ENCODE measurements at places on chromosomes 5 and 9. TPM values are rescaled to one million over a fixed set of nuclear protein-coding genes. Genes with fewer than 3 reads are reported as not detected.

Gene GRHPR
- 129 TPM for total RNA-seq

GRCh38 chr5:39523821-39524220, 99.0 kb upstream of the DAB2 start:
- no peak for DNase-seq

- DNase-seq = no peak
Measured at GRCh38 chr5:1255081-1255561, 29.9 kb downstream of the SLC6A18 start.

Gene C9orf153
- 0.48 TPM for total RNA-seq

- DNase-seq = no peak
Measured at GRCh38 chr5:123819833-123820232, 307.9 kb downstream of the CSNK1G3 start.

Gene C1QTNF2
- 4.8 TPM for total RNA-seq

Gene ANXA2R
- 3.2 TPM for total RNA-seq

Gene SMIM33
- not detected for total RNA-seq

Gene SPRY4
- 23.7 TPM for total RNA-seq
